ENCODE measurements at places on chromosomes 1 and 21.

- DNase-seq = no peak
These were observed 211.9 kb upstream of the SPAG17 start for GRCh38 chr1:118396829-118397495.

- DNase-seq = no peak
These were observed 283.1 kb downstream of the PLPP3 start for GRCh38 chr1:56295949-56296929.

- no peak for DNase-seq
These were observed 116.8 kb downstream of the NME7 start for GRCh38 chr1:169250795-169251194.

- DNase-seq = peak; percentile 27
These were observed 24.2 kb upstream of the PHTF1 start for GRCh38 chr1:113783254-113784103.

GRCh38 chr1:168297019-168297730, 16.5 kb downstream of the TBX19 start:
- DNase-seq = no peak

DNA sequence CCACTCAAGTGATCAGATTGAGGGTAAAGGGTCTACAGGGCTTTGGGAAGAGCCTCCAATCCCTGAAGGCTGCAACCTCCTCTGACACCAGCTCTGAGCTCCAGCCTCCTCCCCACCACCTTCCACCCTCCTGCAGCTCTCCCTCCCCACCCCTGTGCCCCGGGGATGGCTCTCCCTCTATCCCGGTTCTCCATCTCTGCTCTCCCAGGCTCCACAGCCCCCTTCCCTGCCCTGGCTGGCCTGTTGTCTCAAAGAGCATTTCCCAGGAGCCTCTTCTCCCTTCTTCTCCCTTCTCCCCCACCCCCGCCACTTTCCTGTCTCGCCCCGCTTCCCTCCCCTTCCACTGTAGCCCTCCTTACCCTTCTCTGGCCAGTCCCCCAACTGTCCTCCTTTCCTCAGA, 1.1 kb downstream of the PLEKHA6 start:
- no peak for DNase-seq

DNA sequence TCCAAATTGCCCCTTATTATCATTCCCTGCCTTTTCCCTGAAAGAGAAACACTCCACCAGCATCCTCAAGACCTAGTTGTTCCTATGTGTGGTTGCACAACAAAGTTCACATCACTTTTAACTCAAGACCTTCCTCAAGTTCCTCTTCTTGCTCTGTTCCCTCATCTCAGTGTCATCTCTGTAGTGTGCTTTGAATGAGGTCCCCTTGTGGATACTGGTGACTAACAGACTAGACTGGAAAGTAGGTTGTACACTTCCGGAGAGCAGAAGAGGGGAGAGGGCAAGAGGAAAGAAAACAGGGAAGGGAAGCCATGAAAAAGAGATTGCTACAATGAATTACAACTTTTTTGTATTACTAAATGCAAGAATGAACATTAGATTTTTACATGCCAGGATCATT, 853.8 kb downstream of the USP25 start:
- no peak for DNase-seq

DNA sequence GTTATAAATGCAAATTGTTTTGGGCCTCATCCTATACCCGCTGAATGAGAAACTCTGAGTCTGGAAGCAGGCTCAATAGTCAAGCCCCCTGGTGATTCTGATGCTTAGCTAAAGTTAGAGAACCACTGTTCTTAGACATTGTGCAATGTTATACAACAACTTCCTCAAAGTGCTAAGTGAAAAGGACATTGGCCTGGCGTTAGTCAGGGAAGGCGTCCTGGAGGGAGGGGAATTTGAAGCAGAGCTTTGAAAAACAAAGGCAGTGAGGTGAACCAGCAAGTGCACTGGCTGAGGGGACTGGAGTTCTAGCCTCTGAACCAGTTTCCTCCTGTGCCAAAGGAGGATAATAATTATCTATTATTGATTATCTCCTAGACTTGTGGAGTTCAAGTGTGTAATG, 5.1 kb downstream of the CD1D start:
- DNase-seq = no peak

DNA sequence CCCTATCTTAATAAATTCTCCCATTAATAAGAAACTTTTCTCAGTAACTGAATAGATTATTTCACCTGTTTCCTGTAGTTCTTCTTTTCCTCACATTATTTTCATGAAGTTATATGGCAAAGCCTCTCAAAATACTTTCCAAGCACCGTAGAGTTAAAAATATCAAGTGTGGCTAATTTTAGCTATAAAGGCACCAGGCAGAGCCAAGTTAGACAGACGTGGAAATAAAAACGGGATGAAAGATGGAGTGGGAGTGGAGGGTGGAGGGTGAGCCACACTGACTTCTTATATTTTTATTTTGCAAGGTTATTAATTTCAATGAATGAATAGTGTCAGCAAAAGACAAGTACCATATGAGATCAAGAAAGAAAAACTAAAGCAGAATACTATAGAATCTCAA, 71.7 kb downstream of the ENAH start:
- DNase-seq = no peak

- DNase-seq = no peak
These were observed 134.9 kb upstream of the NRIP1 start for GRCh38 chr21:15199414-15200383.

- no peak for DNase-seq
These were observed 3.4 kb upstream of the PIK3CD start for GRCh38 chr1:9648171-9648570.

GRCh38 chr1:76939050-76939816, 72.0 kb downstream of the ST6GALNAC5 start:
- no peak for DNase-seq

DNA sequence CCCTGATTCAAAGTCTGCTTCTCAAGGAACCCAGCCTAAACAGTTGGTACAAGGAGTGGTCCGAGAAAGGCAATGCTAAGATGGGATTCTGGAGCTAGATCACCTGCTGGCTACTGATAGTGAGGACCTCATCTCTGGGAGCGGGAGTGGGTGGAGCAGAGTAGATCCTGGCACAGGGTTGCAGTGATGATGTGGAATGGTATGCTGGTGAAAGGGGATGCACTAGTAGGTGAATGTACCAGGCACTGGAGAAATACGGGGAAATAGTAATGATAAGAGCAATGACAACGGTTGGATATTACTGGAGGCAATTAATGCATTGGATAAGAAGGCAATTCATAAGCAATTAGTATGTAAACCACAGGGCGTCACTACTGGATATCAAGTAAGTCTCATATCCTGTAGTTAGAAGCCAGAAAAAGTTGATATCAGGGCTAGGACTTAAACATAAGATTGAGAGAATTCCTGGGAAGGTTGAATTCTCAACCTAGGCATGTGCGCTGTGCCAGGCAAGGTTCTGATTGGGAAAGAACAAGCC, 169.2 kb upstream of the LMO4 start:
- no peak for DNase-seq
